Stimulated activated CD8-positive, alpha-beta memory T cell treated with anti-CD3 and anti-CD28 coated beads, Interleukin-7, amount 100 ng/mL, for 1 hour (primary cell): ENCODE measurements at places on chromosomes 4 and X.

DNA sequence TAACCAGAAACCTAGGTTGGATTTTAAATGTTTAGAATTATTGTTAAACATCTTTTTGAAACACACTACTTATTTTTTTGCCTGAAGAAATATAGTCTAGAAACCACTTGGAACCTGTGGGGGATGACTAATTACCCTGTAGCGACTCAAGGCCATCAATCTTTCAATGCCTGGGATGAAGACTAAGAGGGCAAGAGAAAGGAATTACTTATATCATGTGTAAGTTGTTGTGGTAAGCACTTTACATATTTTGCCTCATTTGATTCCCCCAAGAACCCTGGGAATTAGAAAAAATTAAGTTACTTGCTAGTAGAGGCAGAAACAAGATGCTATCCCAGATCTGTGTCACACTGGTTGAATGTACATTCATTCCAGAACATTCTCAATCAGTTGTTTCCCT is 170.9 kb upstream of the GRIA3 start:
- no peak for DNase-seq

GRCh38 chr4:110412354-110413065 is 63.4 kb upstream of the ENPEP start:
- no peak for DNase-seq

GRCh38 chr4:108919226-108919893 is 156.5 kb upstream of the ETNPPL start:
- DNase-seq: no peak

- no peak for DNase-seq
Measured at GRCh38 chr4:52665592-52665991, 6.5 kb upstream of the USP46 start.

DNA sequence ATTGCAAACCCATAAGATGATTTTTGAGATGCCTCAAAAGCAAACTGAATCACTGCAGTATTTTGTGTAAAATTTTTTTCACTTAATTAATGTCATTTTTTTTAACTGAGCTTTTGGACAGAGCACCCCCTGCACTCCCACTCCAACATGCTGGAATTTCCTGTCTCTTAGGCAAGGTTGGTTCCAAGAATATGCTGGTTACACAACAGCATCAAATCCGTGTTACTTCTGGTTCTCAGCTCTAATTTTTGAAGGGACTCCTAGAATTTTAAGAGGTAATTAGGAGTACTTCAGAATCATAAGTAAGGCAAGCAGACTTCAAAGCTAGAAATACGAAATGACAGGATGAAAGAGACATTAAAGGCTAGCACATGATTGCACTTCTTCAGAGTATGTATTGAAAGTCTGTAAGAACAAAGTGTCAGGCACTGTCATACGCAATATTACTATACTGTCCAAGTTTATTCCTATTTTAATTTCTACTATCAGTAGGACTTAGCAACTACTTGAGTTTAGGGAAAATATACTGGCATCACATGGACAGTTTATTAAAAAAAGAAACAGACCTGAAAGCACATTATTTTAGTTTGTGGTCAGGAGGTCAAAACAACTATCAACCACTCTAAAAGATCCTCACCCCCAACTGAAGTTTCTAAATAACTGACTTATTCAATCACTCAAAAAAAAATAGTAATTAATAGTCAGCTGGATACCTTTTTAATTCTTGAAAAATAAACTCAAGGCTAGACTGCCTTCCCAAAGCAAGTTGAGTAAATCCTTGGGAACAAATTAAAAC is 1.6 kb upstream of the JCHAIN start:
- DNase-seq: no peak
